ENCODE measurements at places on chromosomes 12 and 14.

DNA sequence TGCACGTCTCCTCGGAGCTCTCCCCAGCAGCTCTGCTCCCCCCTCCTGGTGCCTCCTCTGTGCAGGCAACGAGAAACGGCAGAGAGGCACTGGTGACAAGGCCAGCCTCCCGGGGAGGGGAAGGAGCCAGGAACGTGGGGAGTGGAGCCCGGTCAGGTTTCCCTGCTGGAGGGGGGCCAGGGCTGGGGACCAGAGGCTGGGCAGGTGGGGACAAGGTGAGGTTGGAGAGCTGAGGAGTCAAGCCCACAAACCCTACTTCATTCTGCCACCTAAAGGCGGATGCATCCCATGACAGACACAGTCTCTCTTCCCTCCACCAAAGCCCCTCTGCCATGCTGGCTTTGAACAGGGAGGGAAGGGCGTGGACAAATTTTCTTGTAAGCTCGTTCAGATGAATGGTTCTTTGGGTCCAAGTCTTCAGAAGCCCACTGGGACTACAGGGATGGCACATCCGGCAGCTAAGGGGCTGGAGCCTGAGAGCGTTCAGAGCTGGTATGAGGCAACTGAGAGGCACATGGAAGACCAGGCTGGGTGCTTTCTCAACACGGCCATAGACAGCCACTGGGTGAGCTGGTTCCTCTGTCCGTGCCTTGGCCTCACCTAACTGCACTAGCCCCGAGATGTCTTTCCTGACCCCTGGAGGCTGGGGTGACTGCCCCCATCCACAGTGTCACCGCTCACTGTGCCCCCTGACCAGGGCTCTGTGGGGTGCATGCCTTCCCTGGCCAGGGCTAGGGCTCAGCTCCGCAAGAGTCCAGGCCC is 105.9 kb downstream of the RBM19 start:
- no peak for DNase-seq

DNA sequence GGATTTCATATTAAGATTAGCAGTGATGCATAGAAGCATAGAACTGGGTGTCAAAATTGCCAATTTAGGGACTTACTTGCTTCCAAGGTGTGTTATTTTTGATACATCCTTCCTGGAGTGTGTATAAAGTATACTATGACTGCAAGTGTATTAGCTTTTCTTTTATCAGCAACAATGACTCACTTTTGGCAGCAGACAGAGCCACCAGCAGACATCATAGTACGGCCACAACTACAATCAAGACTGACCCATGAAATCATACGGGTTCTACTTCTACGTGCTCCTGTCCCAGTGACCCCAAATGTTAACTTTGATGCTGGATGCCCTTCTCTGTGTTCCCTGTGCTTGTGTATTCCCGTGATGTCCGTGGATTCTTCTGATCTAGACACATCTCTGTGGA is 443.9 kb downstream of the TMEM132D start:
- no peak for DNase-seq

DNA sequence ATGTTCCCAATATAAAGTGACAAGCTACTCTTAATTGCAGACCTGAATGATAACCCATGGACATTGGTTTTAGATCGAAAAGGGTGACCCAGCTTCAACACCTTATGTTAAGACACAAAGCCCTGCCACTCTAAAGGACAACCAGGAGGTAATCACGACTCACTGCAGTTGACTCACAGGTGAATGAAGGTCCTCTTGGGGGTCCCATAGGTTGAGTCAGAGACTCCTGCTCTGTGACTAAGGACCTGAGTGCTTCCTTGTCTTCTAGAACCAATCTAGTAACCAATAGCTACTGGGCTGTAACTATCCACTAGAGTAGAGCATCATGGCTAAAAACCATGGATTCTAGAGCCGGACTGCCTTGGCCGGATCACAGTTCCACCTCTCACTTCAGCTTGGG is 73.8 kb downstream of the KCNK10 start:
- no peak for DNase-seq

DNA sequence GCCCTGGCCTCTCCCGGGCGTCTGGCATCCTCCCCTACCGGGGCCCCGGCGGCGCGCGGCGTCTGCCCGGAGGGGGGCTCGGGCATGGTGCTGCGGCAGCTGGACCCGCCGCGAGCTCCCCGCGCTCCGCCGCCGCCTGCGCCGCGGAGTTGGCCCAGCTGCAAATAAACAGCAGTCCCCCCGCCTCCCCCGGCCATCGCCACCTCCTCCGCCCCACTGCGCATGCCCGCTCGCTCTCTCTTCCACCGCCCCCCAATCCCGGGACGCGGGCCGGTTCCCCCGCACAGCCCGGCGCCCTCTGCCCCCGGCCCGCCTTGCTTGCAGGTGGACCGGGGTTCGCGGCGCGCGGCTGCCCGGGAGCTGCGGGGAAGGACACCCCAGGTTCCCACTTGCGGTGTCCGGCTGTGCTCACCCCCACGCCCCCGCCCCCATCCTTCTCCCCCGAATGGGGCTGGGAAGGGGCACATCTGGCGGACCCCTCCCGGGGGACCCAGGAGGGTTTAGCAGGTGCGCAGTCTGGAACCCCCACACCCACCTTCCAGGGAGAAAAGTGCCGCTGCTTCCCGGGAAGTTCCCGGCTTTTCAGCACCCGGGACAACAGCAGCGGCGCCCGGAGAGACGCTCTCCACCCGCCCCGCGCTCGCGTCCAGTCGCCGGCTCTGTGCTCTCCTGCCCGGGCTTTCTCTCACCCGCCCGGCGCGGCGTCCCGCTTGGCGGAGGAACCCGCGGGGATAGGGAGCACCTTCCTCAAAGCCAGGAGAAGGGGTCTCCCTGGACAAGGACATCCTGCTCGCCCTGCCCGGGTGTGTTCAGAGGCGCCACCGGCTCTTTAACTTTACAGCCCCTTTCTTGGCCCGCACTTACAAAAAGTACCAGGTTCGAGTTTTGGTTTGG is at the start of gene TMTC1:
Gene TMTC1, minus strand, starts transcription at position 170 of the 894 bp plus-strand sequence. CDS start 191 bp downstream, outside the sequence.
- DNase-seq, result no peak

DNA sequence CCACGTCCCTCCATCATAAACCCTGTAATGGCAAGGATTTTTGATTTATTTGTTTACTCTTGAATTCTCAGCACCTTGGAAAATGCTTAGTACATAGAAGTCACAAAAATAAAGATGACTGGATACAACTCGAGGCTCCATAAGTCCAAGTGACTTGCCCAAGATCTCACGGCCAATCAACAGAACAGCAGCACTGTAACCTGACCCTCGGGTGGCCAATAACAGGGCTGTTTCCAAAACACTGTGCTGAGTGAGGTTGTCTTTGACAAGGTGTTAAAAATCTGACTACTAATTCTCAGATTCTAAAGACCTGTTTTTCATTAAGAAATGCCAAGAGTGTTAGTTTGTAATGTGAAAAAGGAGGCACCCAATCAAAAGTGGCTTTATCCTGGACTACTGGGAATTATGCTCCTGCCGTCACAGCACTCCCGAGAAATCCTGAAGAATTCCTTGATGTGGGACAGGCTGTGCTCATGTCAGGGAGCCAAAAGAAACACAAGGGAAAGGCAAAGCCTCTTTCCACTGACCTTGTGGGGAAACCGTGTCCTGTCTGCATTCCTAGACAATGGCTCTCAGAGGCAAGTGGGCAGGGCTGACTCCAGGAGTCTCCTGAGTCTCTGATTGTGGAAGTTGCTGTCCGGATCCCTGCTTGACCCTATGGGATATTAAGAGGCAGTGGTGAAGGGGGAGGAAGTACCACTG is 204.7 kb upstream of the PELI2 start:
- no peak for DNase-seq

GRCh38 chr12:130198663-130199060 is 36.4 kb downstream of the FZD10 start:
- no peak for DNase-seq

DNA sequence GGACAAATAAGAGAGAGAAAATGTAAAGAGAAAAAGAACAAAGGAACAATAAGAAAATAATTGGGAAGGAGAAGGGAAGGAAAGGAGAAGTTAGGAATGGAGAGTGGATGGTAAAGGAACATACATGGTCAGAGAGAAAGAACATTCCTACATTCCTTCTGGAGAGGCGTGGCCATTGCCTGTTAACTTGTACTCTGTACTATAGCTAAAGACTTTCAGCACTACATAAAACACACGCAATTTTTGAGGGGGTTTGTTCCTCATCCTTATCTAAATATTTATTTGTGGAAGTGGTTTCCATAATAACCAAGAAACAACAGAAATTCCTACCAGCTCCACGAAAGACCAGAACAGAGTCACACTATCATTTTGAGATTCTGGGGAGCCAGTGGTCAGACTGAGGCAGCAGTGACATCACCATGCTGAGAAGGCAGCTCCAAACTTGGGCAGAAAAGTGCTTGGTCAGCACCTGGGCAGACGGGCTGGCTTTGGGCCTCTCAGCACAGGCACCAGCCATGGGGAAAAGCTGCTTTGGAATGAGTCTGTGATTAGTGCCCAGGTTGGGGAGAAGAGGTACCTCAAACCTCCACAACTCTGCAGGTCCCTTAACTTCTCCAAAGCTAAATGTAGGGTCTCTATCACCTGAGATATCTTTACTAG is 125.9 kb upstream of the NTF3 start:
- no peak for DNase-seq

- DNase-seq, result no peak
Measured at GRCh38 chr14:102235275-102235897, 69.6 kb downstream of the MOK start.

GRCh38 chr12:84315926-84316325 is 596.7 kb downstream of the SLC6A15 start:
- no peak for DNase-seq

DNA sequence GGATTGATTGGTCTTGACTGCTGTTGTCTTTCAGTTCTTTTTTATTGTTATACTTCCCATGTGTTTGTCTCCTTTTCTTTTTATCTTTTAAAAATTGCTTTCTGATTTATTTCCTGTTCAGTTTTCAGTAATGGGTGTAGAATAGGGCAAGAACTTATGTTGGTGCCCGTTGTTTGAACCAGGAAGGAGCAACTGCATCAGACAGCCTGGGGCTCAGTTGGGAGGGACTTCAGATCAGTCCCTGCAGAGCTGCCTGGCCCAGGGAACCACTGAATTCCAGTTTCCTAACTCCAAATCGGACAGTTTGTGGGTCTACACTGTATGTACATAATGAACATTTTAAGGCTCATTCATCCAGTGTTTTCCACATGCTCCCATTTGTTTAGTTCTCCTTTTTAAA is 64.9 kb downstream of the FBXO34 start:
- no peak for DNase-seq

- DNase-seq, result no peak
Measured at GRCh38 chr14:64501411-64502171, 2.0 kb downstream of the ZBTB25 start.

DNA sequence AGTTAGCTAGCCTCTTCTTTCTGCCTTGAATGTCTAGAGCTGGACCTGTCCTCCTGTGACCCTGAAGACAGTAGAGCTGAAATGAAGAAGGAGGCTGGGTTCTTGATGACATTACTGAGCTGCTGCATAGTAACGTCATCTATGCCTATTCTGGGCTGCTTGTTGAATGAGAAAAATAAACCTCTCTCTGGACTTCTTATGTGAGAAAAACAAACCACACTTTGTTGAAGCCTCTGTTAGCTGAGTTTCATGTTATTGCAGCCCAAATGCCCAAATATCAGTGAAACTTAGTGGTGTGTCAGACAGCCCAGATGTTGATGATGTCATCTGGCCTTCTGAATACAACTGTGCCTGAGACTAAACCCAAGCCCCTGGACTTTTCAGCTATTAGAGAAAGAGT is 67.0 kb upstream of the MAX start:
- no peak for DNase-seq

DNA sequence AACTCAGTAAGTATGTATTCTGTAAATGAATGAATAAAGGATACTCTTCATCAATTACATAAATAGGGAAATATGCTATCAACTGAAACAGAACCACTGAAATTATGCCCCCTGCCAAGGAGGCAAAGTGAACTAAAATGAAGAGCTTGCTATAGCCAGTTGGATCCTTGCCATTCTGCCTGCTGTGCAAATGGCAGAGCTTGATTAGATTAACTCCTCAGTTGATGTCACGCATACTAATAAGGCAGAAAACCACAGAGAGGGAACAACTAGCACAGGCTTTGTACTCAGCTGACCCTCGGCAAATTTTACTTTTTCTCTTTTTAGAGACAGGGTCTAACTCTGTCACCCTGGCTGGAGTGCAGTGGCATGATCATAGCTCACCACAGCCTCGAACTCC is 36.7 kb upstream of the FERMT2 start:
- DNase-seq, result no peak

DNA sequence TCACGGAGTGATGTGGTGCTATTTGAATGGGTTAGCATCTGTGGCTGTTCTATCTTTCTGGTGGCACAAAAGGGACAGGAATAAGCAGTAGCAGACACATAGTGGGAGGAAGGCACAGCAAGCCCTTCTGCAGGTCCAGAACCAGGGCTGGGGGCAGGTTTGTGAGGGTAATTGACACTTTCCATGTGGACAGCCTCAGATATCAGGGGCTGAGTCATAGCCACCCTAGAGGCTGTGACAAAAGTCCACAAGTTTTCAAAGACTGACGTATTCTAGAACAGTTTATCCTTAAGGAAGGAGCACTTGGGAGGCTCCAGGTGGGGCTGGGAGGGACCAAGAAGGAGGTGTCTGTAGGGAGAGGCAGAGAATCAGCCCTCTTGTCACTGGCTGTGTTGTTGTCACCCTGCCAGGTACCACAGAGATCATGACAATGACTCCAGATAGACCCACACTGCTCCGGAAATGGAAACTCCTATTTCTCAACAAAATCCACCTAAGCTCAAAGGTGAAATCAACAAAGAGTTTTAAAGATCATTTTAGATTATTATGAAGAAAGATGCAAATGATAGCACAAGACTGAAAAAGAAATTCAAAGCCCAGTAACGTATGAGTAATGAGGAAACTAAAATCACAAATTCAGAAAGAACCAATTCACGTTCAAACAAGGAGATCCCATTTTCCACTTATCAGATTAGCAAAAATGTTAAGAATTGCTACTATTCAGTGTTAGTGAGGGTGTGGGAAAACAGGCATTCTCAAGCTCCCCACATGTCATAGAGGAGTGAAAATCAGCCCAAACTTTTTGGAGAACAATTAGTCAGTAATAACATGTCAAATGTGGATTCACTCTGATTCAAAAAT is 48.3 kb downstream of the NFKBIA start:
- DNase-seq, result no peak

DNA sequence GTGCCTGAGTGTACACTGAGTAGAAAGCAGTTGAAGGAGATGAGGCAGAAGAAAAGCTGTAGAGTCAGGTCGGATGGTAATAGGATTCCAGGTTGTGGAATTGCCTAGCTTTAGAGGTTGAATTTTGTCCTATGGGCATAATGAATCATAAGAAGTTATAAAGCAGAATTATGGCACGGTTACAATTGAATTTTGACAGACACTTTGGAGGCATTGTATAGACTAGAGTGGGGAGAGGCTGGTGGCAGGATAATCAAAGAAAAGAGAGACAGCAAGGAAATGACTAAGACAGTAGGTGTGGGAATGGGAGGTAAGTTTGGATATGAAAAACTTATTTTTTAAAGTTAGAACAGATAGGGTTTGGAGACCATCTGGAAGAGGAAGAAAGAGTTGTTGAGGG is 102.6 kb downstream of the NTN4 start:
- no peak for DNase-seq

Measured in esophagus squamous epithelium (tissue), 5 donors.